ENCODE measurements at places on chromosomes 16 and 17.

- no peak for DNase-seq
These were observed 185.9 kb downstream of the RGS9 start for GRCh38 chr17:65323049-65323448.

- DNase-seq, result no peak
These were observed 420.1 kb downstream of the HS3ST4 start for GRCh38 chr16:26111900-26112299.

GRCh38 chr17:17362540-17362930, 59.4 kb downstream of the NT5M start:
- DNase-seq, result no peak

DNA sequence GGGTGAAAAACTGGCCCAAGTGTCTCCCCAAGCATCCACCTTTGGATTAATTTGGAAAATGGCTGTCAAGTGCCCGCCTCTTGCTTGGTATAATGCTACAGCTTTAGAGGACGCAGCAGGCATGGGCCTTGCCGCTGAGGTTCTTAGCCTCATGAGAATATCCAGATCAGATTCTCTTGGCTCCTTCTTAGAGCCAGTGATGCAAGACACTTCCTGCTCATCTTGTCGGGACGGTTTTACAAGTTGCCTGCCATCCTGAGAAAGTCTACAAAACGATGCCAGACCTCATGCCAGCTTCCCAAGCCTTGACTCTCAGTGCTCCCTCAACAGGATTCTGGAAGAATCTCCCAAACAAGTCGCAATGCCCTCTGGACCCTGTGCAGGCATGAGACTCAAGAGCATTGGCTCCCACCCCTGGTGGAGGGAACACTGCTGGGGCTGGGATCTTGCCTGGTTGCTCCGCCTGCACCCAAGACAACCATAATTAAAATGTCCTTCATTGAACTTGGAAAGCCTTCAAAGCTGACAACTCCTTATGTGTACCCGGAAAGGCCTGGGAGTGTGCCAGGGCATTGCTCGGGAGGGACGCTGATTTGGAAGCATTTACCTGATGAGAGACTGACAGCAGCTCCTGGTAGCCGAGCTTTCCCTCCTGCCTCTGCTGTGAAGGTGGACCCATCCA, 25.8 kb upstream of the STH start:
- DNase-seq, result no peak
